Ascending aorta (tissue), 2 donors: ENCODE measurements at places on chromosomes 6 and 20. TPM values are rescaled to one million over a fixed set of nuclear protein-coding genes. Genes with fewer than 3 reads are reported as not detected.

DNA sequence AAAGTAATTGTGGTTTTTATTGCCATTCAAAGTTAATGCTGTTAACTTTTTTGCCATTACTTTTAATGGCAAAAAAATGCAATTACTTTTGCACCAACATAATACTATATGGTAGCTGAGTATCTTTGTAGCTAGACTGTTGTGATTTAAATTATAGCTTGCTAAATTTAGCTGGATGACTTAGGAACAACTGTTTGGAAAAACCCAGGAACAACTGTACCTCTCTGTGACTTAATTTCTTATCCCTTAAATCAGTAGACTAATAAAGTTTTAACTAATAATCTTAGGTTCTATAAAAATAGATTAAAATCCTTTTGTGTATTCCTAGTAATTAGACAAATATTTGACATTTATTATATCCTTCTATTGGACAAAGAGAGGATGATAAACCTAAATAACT, 268.2 kb downstream of the TENT5A start:
- H3K4me1 ChIP-seq, result no peaks in the 10 kb centered on the region
- no peak overlapping the region for H3K27ac ChIP-seq
- no peaks in the 10 kb centered on the region for H3K27me3 ChIP-seq
- no peaks in the 10 kb centered on the region for H3K36me3 ChIP-seq
- no peak overlapping the region for H3K4me3 ChIP-seq

- no peaks in the 10 kb centered on the region for H3K27me3 ChIP-seq
- DNase-seq, result no peak
- H3K36me3 ChIP-seq, result no peaks in the 10 kb centered on the region
- no peak within 1 kb of the TSS for H3K4me3 ChIP-seq
- H3K27ac ChIP-seq, result no peak within 1 kb of the TSS
These were observed at the start of gene PGC for GRCh38 chr6:41747256-41748101. PGC (minus strand) TSS chr6:41747397; CDS start chr6:41747334, 63 bp downstream.

- H3K36me3 ChIP-seq, result no peaks in the 10 kb centered on the region
- no peak overlapping the region for H3K4me3 ChIP-seq
- no peaks in the 10 kb centered on the region for H3K4me1 ChIP-seq
- no peak overlapping the region for H3K27ac ChIP-seq
- H3K27me3 ChIP-seq, result no peaks in the 10 kb centered on the region
- peak; percentile 52 for DNase-seq
These were observed 213.1 kb downstream of the SYNDIG1 start for GRCh38 chr20:24682496-24682985.

DNA sequence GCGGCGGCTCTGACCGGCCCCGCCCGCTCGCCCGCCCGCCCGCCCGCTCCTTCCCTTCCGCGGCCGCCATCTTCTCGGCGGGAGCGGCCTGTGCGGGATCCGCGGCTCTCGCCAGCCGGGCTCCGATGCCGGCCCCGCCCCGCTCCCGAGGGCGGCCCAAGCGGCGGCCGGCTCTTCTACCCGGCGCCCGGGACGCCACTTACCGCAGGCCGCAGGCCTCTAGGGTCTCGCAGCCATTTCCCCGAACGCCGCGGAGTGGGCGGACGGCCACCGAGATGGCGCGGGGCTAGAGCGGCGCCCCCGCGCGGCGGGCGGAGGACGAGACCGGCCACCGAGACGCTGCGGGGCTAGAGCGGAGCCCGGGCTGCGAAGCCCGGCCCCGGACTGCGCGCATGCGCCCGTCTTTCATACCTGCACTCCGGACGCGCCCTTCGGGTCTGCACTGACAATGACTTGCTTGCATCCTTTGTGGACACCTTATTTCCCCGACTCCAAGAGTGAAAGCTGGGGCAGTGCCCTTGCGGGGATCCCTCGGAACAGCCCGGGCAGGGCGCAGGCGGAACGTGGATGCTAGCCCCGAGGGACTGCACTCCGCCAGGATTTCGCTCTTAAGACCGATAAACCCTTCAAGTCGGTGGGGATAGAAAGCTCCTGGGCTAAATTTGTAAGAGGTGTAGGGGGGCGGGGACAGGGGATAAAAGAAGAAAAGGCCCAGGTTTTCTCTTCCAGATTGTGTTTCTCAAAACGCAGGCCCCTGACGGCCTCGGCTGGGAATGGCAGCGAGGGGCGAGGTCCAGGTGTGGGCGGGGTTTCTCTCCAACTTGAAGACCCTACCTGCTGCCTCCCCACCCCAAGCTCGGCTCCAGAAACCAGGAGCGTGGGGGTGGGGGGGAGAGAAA, at the start of gene DIDO1:
Gene DIDO1 (minus strand): TSS at position 277 of the 899 bp plus-strand sequence.
- H3K27me3 ChIP-seq, result no peaks in the 10 kb centered on the region
- H3K36me3 ChIP-seq, result no peaks in the 10 kb centered on the region
- DNase-seq, result peak; percentile 52
- peak within 1 kb of the TSS; percentile 79 for H3K4me3 ChIP-seq
- H3K4me1 ChIP-seq, result peaks cover 20% of the 10 kb centered on the region

DNA sequence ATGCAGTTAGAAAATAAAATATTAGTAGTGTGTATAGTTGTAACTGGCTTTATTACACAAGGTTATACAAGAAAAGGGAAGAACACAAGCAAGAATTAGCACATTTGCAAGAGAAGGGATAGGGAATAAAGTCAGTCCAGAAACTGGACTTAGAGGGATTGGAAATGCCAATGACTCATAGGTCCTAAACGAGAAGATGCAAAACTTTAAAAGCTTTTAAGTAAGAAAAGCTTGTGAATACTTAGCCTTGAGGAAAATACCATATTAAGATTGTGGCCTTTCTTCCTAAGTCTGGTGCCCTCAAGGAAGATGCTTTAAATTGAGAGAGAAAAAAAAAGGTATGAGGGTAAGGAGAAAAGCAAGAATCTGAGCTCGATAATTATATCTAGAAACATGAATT, 102.3 kb upstream of the MCHR2 start:
- no peaks in the 10 kb centered on the region for H3K27me3 ChIP-seq
- no peaks in the 10 kb centered on the region for H3K36me3 ChIP-seq
- no peak for DNase-seq
- no peak overlapping the region for H3K4me3 ChIP-seq
- no peak overlapping the region for H3K27ac ChIP-seq

- H3K4me1 ChIP-seq, result peaks cover 39% of the 10 kb centered on the region
- no peak overlapping the region for H3K4me3 ChIP-seq
- H3K27ac ChIP-seq, result peak overlapping the region; percentile 80
- H3K36me3 ChIP-seq, result no peaks in the 10 kb centered on the region
- no peaks in the 10 kb centered on the region for H3K27me3 ChIP-seq
These were observed 63.7 kb downstream of the PHACTR2 start for GRCh38 chr6:143741480-143741879.

Gene FUT9
- not detected for total RNA-seq

Gene CDH22
- total RNA-seq, result not detected

Gene CST4
- total RNA-seq, result not detected

Gene SLC22A7
- 1.8 TPM for total RNA-seq
